ENCODE measurements at places on chromosomes 7 and 10. TPM values are rescaled to one million over a fixed set of nuclear protein-coding genes. Genes with fewer than 3 reads are reported as not detected.

Gene AGBL3
- 0.81 TPM for total RNA-seq

Gene CLEC2L
- total RNA-seq: not detected

Gene HGF
- total RNA-seq: not detected

Gene FAM25A
- total RNA-seq: not detected

Gene WNT16
- not detected for total RNA-seq

Gene CALHM2
- total RNA-seq: 2.9 TPM

Gene HSPA12A
- total RNA-seq: 18.1 TPM

Gene PRSS37
- not detected for total RNA-seq

Gene IPMK
- 0.96 TPM for total RNA-seq

Gene GRID2IP
- not detected for total RNA-seq

Gene HIP1
- total RNA-seq: 25.3 TPM

Gene TMEM140
- total RNA-seq: 0.81 TPM

Gene RASSF4
- 2.9 TPM for total RNA-seq

Gene SEMA3E
- total RNA-seq: 0.34 TPM

Gene PALD1
- 1.6 TPM for total RNA-seq

Gene TET1
- total RNA-seq: 0.37 TPM

Gene GIMAP2
- total RNA-seq: not detected

Gene CRYGN
- not detected for total RNA-seq

Gene RAMP3
- total RNA-seq: not detected

Gene OGDH
- total RNA-seq: 56.0 TPM

Gene ABCA13
- total RNA-seq: 6.3 TPM

Gene SLC13A1
- total RNA-seq: not detected

Gene TMEM213
- total RNA-seq: not detected

Gene PRTFDC1
- total RNA-seq: 9.8 TPM

Gene MRPS17
- total RNA-seq: 21.8 TPM

Gene MRLN
- total RNA-seq: not detected

Gene AS3MT
- total RNA-seq: 1.2 TPM

Gene TRIM50
- not detected for total RNA-seq

Gene DLX6
- 0.54 TPM for total RNA-seq

Gene GPR26
- not detected for total RNA-seq

Gene CYP2W1
- not detected for total RNA-seq

Gene OR2AE1
- not detected for total RNA-seq

Gene SPDYE6
- not detected for total RNA-seq

Gene SPDYE2B
- not detected for total RNA-seq

Gene CUZD1
- total RNA-seq: not detected

Gene VGF
- total RNA-seq: 0.14 TPM

Gene KMT2E
- 9.2 TPM for total RNA-seq

Gene SFTPD
- not detected for total RNA-seq

Gene PYROXD2
- 7.1 TPM for total RNA-seq

Gene HTR5A
- not detected for total RNA-seq

Gene TEX47
- not detected for total RNA-seq

Gene TBATA
- total RNA-seq: not detected

Gene HABP2
- total RNA-seq: 0.72 TPM
